ENCODE measurements at places on chromosomes 12 and 14. TPM values are rescaled to one million over a fixed set of nuclear protein-coding genes. Genes with fewer than 3 reads are reported as not detected.

DNA sequence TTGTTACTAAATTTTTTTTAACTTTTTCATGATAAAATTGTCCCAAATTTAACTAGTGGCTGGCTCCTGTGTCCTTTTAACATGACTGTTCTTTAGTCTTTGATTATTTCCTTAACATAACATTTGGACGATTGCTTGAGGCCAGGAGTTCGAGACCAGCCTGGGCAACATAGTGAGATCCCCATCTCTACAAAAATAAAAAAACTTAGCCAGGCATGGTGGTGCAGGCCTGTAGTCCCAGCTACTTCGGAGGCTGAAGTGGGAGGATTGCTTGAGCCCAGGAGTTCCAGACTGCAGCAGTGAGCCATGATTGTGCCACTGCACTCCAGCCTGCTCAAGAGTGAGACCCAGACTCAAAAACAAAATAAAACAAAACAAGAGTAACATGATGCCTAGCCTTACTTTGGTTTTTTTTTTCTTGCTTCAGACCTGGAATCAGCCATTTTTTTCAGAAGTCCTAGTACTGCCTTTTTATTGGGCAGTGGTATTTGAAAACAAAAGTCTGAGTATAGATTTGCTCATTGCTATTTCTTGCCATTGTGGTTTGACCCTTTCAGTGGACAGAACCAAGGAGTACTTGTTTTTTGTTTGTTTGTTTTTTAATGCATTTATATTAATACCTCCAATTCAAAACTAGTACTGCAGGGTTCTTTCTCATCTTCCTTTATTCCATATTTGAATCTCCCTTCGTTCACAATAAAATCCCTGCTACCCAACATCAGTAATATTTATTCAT, 4.8 kb downstream of the TOGARAM1 start:
- peaks cover 12% of the 10 kb centered on the region for H3K4me1 ChIP-seq
- H3K27me3 ChIP-seq = no peaks in the 10 kb centered on the region
- DNase-seq = no peak
- H3K27ac ChIP-seq = no peak overlapping the region

Gene ZNF410
- 20.4 TPM for total RNA-seq

DNA sequence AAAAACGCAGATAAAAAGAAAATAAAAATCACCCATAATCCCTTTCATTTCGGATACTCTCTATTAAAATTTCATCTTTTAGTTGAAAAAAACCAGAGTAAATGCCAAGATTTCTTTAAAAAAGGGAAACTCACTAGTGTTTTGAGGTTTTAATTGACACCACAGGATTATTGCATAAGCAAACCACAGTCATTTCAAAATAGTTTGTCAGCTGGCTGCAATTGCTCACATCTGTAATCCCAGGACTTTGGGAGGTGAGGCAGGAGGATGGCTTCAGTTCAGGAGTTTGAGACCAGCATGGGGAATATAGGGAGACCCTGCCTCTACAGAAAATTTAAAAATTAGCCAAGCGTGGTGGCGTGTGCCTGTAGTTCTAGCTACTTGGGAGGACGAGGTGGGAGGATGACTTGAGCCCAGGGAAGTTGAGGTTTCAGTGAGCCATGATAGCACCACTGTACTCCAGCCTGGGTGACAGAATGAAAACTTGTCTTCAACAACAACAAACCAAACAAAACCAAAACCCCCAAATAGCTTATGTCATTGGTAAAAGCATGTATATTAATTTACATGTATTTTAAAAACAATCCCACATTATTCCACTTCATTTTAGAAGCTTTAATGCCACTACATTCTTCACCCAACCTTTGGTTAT, 48.8 kb downstream of the SYNE2 start:
- no peaks in the 10 kb centered on the region for H3K27me3 ChIP-seq
- no peak overlapping the region for H3K4me3 ChIP-seq
- no peak overlapping the region for H3K27ac ChIP-seq
- no peaks in the 10 kb centered on the region for H3K36me3 ChIP-seq
- peaks cover 26% of the 10 kb centered on the region for H3K4me1 ChIP-seq

GRCh38 chr14:20706657-20707355, 18.2 kb downstream of the ANG start:
- 0 out of 2 replicates have a peak overlapping the region, but pooled peaks have one; percentile 21 for H3K4me3 ChIP-seq
- peak overlapping the region; percentile 93 for H3K27ac ChIP-seq
- peaks cover 5% of the 10 kb centered on the region for H3K36me3 ChIP-seq
- peak; percentile 69 for DNase-seq

GRCh38 chr12:16350682-16351081, 3.2 kb downstream of the MGST1 start:
- H3K36me3 ChIP-seq = peaks cover 25% of the 10 kb centered on the region
- H3K4me3 ChIP-seq = peak overlapping the region; percentile 71
- peaks cover 29% of the 10 kb centered on the region for H3K4me1 ChIP-seq
- DNase-seq = no peak
